NCI-H774 (cell line): ENCODE measurements at places on chromosomes 12 and 14.

DNA sequence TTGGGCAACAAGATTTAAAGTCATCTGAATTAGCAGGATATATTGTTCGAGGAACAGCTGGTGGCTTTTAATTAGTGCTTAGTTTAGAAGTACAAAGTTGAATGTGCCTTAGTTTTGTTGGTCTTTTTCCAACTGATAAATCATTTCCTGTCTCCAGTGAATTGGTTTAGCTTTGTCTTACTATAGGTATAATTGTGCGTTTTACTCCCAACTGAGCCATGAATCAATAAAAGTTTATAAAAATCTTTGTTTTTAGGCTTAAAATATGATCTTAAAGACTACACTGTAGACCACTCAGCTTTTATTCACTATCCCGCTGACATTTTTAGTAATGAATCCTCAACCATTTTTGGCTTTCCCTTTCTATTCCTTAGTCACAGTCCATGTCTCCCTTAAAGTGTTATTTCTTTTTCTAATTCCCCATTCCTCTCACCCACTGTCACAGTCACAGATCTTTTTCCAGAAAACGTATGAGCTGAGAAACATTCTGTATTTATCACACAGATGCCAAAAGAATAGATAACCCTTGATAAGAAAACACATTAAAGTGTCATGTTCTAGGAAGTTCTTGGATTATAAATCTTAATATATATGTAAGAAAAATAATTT lies 34.0 kb upstream of the ALG10 start:
- no peak for DNase-seq

DNA sequence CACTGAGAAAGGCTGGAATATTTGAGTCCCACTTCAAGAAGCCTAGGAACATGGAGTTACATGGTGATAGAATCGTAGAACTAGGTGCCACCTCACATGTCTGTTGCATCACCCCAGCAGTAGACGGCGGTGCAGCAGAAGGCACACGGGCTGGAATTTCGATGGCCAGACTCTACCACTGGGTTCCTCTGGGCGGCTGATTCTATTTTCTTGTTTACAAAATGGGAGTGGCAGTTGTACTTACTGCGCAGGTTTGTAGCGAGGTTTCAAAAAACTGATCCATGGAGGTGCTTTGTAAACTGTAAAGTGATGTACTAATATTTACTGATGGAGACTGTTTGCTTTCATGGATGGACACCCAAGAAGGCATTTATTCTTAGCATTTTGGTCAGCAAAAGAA lies 45.7 kb downstream of the WDR20 start:
- peak; percentile 61 for DNase-seq

DNA sequence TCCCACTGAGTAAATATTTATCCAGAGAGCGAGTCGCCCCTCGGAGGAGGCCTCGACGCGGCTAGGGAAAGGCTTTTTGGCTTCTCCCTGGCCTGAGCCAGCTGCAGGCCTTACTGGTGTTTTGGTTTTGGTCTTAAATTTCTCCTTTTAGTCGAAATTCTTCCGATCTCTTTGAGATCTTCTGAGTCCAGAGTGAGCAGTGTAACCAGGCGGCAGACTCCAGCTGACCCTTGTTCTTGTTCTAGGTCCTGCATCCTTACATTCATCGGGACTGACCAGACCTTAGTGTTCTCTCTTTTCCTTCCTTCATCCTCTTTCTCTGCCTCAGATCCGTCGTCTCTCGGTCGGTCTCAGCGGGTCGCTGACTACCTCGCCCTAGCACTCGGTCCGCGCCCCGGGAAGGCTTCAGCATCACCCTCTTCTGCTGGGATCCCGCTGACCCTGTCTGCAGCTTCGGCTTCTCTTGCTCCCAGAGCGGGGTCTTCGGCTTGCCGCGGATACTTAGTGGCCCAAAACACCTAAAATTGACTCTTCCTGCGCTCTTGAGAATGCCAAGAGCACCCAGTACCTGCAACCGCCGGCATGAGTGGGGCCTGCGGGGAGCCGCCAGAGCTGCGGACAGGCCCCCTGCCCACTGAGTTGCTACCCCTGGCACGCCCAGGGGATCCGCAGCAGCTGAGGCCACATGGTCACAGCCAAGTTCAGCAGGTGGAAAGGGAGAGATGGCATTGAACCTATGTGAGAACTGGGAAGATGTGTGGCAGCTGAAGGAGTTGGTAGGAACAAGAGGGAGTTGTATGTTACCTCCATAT lies 2.4 kb upstream of the PAX9 start:
- DNase-seq, result no peak

GRCh38 chr14:95316821-95317220 lies 2.9 kb downstream of the CLMN start:
- DNase-seq, result no peak

DNA sequence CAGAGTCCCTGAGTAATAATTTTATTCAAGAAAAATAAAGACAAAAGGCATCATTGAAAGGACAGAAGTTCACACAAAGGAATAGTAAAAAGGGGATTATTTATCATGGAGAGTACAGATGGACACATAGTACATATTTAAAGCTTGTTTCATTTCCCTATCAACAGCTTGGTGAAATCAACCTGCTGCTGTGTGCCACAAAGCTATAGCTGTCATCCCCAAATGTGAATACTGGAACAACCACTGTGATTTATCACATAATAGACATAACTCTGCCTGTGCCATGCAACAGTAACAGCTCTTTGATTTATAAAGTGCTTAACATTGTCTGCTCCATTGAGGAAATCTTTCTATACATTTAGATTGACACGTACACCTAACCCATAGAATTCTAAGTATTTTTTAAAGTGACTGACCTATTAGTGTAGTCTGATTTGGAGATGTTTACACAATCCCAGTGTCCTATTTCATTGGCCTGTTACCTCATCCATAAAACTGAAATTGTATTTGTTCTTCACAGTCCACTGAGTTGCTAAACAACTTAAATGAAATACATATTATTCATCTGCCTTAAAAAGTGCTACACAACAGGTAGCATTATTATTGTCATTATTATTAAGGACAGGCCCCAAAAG lies 3.3 kb downstream of the NEMF start:
- no peak for DNase-seq

GRCh38 chr12:107657133-107657532 lies 28.5 kb upstream of the PWP1 start:
- no peak for DNase-seq

GRCh38 chr14:91253795-91254323 lies 9.4 kb upstream of the GPR68 start:
- no peak for DNase-seq

DNA sequence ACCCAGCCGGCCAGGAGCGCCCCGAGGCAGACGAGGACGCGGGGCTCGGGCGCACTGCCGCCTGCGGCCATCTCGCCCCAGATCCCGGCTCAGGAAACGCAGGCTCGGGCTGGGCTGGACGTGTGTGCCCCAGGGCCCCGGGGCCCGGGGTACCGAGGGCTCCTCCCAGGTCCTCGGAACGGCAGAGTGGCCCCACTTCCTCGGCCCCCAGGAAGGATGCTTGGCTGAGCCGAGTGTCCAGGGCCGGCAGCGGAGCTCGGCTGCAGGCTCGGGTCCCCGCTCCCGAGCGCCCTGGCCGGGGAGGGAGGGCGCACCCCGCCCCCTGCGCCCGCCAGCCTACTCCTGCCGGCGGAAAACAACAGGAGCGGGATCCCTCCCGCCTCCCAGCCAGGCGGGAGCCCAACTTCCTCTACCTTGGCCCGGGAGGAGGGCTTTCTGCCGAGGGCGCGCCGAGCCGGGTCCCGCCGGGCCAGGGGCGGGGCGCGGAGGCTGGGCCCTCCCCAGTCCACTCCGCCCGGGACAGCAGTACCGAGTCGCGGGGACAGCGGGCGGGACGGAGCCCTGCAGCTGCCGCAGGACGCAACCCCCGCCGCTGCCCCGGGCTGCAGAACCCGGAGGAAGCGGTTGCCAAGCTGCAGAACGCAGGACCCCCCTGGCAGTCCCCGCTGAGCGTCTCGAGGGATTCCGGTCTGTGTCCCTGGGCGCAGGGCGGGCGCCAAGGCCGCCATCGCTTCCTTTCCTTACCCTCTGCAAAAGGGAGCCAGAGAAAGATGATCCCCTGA lies at the start of gene VSIG10:
Gene VSIG10, minus strand, starts transcription at position 411 of the 782 bp plus-strand sequence. Its CDS starts 340 bp downstream, at position 71.
- DNase-seq, result peak; percentile 89

GRCh38 chr14:52318062-52318461 lies 4.0 kb downstream of the PTGER2 start:
- DNase-seq, result no peak

DNA sequence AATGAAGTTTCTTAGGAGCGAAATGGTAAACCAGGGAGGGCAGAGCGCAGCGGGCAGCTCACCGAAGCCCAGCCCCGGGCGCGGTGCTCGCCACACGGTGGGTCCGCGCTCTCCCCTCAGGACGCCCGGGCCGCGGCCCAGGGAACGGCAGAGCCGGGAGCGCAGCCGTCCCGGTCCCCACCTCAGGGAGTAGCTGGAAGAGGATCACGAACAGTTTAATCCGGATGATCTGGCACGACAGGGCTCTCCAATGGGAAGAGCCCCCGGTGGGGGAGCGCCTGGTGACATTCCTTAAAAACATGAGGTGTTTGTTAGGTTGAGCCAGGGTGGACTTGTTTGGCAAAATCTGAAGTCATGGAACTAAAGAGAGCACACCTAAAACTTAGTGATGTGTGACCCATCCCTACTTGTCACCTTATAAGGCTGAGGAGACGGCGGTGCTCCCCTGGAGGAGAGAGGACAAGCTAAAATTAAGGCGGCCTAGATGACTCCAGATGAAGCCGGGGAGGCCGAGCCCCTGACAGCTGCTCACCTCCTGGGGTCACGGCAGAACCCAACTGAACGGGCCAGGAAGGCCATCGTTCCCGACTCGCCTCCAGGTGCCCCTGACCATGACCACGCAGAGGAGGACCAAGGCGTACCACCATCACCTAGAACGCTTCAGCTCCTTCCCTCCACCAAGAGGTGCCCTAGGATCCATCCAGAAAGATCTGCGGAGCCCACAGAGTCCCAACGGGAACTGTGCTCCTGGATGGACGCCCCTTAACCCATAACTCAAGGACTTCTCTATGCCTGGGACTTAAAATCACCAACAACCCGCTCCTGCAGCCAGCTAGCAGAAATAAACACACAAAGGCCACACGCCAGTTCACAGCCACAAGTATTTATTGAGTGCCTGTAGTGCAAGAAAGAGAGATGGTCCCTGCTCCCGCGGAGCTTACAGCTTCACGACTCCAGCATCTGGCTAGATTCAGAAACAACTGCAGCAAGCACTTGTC lies 866 bp upstream of the PITPNM2 start:
- DNase-seq, result no peak

DNA sequence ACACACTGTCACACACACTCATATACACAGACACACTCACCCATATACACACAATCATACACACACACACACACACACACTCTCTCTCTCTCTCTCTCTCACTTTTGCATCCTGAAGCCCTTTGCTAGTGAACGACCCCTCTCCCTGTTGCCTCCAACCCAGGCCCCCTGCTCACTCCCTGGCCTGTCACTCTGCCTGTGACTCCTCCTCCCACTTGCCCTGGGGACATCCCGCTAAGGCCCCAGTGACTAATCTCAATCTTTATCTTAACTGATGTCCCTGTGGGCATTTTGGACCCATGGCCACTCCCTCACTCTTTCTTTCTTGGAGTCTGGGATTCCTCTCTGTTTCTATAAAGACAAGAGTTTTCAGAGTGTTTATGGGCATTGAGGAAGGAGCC lies 10.9 kb upstream of the DLK1 start:
- DNase-seq, result no peak

GRCh38 chr12:132214891-132215290 lies 70.6 kb downstream of the NOC4L start:
- no peak for DNase-seq

DNA sequence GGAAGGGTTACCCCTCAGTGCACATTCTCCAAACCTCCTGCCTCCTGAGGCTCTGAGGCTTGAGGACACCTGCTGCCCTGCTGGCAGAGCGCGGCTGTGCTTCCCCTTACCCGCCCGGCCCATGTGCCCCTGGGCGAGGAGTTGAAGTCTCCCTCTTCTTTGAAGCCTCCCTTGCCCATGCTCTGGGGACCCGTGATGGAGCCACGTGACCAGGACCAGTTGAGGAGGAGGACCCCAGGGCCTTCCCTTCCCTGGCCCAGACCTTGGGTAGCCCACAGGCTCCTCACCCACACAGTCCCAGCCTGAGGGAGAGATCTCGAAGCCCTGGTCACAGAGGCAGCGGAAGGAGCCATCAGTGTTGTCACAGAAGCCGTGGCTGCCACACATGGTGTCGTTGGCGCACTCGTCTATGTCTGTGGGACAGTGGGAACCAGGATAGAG lies 12.9 kb downstream of the ISCA2 start:
- no peak for DNase-seq

DNA sequence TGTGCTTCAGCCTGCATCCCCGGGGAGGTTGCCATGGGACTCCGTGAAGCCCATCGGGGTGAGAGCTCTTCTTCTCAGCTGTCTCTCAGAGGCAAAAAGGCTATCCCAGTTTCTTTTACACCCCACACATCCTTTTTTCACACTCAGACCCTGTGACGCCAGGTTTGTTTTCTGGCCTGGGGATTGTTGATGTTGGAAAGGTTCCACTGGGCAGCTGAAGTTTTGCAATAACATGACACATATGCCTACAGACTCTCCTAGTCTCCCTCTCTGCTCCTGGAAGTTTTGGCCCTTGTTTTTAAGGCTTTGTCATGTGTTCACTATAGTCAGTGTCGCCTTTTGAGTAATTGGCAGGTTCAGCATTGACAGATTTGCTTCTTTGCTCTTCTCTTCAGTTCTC lies 118.6 kb downstream of the SMOC1 start:
- no peak for DNase-seq

DNA sequence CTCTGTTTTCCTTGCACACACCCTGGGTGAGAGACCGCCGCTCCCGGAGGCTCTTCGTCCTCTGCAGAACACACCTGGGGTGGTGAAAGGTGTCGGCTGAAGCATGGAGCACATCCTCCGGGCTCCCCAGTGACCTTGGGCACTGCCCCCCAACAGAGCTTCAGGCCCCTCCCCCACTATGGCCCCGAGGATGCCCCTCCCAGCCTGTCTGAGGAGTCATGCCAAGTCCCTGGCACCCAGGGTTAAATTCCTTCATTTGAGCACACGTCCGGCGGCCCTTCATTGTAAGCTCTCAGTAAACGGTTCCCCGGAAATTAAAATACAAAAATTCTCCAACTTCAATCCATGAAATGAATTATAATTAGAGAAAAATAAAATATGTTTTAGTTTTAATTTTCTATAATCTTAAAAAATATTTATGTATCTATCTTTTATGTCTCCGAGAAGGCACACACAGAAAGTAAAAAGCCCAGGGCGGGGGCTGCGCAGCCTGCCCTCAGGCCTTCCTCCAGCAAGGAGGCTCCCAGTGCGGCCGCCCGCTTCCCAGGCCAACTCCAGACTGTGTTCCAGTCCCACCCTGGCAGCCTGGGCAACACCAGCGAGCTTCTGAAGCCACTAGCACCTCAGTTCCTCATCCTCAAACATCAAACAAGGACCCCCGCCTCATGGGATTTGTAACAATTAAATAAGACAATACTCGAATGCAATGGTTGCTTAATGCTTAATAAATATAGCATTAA lies 63.5 kb downstream of the TMEM132D start:
- no peak for DNase-seq

DNA sequence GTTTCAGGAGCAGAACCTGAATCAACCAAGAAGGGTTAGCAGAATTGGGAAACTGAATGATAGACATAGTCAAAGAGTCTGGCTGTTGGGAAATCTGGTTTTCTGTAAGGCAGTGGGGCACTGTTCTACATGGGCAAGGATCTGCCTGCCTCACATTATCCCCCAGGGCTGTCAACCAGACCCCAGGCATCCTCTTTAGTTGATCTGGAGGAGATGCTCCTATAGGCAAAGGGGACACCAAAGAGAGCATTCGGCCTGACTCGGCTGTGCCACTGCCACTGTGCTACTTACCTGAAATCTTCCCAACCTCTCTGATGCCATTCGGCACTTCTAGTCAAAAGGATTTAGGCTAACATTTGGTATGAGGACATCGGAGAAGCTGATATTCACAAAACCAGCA lies 4.1 kb downstream of the ISCU start:
- no peak for DNase-seq

GRCh38 chr14:66017927-66018326 lies 468.2 kb upstream of the CCDC196 start:
- DNase-seq, result no peak
